Large intestine (tissue), 12 donors: ENCODE measurements at places on chromosomes 16 and 17. TPM values are rescaled to one million over a fixed set of nuclear protein-coding genes. Genes with fewer than 3 reads are reported as not detected.

- H3K4me3 ChIP-seq, result no peak overlapping the region
- no peak overlapping the region for H3K27ac ChIP-seq
- H3K27me3 ChIP-seq, result peaks cover 8% of the 10 kb centered on the region
- no peaks in the 10 kb centered on the region for H3K36me3 ChIP-seq
- H3K4me1 ChIP-seq, result no peaks in the 10 kb centered on the region
These were observed 32.6 kb upstream of the CBFA2T3 start for GRCh38 chr16:89009343-89010209.

GRCh38 chr16:56734429-56734828, 4.5 kb downstream of the NUP93 start:
- no peak for DNase-seq
- H3K4me3 ChIP-seq, result no peak overlapping the region
- no peak overlapping the region for H3K27ac ChIP-seq
- H3K4me1 ChIP-seq, result no peaks in the 10 kb centered on the region
- H3K27me3 ChIP-seq, result no peaks in the 10 kb centered on the region

DNA sequence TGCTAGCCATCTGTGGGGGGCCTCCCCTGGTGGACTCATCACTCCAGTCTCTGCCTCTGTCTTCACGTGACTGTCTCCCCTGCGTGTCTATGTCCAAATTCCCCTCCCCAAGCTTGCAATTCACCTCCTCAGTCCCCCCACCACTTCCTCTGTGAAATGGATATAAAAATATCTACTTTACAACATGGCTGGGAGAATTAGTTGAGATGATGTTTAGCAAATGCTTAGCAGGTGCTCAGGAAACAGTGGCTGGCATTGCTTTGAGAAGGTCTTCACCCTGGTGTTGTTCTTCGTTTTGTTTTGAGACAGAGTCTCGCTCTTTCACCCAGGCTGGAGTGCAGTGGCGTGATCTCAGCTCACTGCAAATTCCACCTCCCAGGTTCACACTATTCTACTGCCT, 8.3 kb upstream of the ZCCHC14 start:
- H3K27me3 ChIP-seq, result no peaks in the 10 kb centered on the region
- no peak overlapping the region for H3K4me3 ChIP-seq
- no peak for DNase-seq
- no peak overlapping the region for H3K27ac ChIP-seq

Gene TBX21
- polyA plus RNA-seq, result 0.28 TPM

Gene PRSS8
- 252 TPM for polyA plus RNA-seq

Gene RHBDL3
- 0.88 TPM for polyA plus RNA-seq
